ENCODE measurements at places on chromosomes 13 and 19.
A peak's percentile ranks its signal among the peaks of the same experiment; 100 is the strongest.

DNA sequence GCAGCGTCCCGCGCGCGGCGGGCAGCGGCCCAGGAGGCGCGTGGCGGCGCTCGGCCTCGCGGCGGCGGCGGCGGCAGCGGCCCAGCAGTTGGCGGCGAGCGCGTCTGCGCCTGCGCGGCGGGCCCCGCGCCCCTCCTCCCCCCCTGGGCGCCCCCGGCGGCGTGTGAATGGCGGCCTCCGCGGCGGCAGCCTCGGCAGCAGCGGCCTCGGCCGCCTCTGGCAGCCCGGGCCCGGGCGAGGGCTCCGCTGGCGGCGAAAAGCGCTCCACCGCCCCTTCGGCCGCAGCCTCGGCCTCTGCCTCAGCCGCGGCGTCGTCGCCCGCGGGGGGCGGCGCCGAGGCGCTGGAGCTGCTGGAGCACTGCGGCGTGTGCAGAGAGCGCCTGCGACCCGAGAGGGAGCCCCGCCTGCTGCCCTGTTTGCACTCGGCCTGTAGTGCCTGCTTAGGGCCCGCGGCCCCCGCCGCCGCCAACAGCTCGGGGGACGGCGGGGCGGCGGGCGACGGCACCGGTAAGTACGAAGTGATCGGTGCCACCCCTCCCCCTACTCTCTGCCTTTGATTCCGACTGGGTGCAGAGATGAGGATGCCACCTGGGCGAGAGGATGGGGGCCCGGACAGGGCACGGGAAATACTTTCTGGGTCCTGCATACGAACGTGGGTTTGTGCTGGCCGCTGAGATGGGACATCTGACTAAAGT is 874 bp downstream of the TRIM28 start:
- DNase-seq = peak; percentile 57

GRCh38 chr19:36652958-36653357 is 13.7 kb downstream of the ZNF461 start:
- DNase-seq = no peak

GRCh38 chr13:53507741-53508140 is 479.1 kb downstream of the OLFM4 start:
- DNase-seq = no peak

GRCh38 chr13:112974125-112974524 is 5.1 kb downstream of the MCF2L start:
- DNase-seq = no peak

GRCh38 chr19:23823952-23824389 is 65.3 kb upstream of the ZNF681 start:
- peak; percentile 87 for DNase-seq

DNA sequence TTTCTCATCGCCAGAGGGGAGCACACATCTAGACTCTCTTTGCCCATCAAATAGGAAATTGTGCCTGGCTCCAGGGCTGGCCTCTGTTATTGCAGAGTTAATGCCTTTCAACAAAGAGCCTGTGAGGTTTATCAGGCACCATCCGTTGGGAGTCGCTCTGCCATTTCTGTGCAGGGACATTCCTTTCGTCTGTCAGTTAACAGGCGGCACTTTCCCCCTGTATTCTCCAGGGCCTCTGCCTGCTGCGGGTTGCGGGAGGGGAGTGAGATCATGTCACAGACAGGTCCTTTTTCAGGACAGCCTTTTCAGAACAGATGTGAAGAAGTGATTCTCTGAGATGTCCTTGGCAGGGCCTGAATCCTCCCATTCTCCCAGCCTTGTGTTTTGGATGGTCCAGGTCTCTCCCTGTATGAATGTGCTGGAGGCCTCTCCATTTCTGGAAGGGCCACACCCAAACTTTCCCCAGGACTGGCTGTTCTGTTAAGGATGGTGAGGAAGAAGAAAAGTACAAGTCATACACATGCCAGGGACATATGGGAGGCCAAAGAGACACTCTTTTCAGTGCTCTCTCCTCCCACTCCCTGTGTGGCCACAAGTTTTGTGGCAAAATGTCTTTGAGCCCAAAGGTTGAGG is 14.9 kb downstream of the SERP2 start:
- DNase-seq = peak; percentile 95

DNA sequence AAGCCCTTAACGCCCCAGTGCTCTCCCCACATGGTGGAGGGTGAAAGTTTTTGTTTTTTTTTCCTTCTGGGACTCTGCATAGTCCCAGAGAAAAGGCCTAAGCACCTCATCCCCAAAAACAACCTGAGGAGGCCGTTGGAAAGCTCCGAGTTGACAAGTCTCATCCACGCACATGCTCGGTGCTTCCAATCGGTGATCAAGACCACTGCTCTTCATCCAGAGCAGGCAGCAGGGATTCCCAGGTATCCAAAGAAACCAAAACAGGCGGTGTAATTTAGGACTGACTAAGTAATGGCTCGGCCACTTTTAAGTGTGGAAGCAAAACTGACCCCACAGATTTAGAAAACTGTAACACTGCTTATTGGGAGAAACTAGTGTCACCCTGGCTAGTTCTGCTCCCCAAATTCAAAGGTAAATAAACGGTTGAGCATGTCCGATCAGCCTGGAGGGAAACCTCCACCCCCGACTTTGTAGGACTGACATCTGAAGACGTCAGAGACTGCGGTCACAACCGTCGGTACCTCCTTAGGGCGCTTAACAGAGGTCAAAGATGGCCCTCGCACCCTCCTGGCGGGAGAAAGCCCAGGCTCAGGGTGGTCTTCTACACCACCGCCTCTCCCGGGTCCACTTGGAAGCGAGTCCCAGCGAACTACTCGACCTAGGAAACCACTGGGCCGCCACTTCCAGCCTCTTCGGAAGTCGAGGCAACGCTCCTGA is 997 bp upstream of the ZNF446 start:
- DNase-seq = no peak

GRCh38 chr13:36736119-36736726 is 62.4 kb downstream of the SERTM1 start:
- peak; percentile 56 for DNase-seq

DNA sequence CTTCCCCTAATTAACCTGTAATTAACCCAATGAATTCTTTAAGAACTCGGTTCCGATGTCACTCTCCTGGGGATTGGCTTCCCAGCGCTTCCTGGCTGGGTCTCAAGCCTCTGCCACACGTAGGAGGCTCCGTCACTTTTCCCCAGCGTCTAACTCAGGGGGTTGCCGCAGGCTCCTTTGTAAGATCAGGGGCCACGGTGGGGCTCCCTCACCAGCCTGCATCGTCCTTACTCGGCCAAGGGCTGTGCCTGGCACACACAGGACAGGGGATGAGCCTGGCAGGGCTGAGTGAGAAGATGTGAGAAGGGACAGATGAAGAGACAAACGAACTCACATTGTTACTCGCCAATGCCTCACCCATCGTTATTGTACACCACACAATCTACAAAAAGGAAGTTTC is 20.9 kb upstream of the ATP11A start:
- DNase-seq = no peak

DNA sequence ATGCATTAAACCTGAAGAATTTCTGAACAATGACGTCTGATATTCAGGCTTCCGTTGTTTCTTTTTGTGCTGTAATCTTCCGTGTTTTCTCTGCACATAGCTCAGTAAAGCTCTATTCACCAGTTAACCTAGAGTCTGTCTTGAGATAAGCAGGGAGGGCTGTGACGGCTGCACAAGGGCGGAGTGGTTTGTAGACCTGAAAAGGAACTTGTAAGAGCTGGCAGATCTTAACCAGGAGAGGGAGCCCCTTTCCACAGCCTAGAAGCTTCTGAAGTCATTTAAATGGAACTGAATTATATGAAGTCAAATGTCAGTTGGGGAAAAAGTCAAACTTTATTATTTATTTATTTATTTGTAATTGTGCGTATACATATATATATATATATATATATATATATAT is 27.5 kb downstream of the DPRX start:
- DNase-seq = peak; percentile 93

DNA sequence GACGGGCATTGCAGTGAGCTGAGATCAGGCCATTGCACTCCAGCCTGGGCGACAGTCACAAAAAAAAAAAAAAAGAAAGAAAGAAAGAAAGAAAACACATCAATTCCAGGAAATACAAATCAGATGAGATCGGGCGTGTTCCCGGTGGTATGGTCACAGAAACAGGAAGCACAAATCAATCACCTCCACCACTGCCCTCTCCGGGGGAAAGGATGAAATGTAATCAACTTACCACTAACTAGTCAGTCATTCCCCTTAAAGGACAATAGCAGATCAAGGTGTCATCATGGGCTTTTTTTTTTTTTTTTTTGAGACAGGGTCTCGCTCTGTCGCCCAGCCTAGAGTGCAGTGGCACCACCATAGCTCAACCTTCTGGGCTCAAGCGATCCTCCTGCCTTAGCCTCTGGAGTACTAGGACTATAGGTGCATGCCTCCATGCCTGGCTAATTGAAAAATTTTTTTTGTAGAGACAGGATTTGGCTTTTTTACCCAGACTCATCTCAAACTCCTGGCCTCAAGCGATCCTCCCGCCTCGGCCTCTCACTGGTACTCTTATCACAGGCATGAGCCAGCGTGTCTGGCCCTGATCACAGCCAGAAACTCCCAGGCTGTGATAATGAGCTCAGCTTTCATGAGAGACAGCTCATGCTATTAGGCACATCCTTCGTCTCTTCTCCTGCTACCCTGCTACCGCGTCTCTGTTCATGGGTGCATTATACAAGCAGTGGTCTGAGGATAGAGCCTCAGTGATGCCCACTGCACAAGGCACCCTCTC is 6.8 kb upstream of the DPRX start:
- DNase-seq = peak; percentile 47

Data from mesendoderm (in vitro differentiated cells).